ENCODE measurements at places on chromosomes 2 and 18.

DNA sequence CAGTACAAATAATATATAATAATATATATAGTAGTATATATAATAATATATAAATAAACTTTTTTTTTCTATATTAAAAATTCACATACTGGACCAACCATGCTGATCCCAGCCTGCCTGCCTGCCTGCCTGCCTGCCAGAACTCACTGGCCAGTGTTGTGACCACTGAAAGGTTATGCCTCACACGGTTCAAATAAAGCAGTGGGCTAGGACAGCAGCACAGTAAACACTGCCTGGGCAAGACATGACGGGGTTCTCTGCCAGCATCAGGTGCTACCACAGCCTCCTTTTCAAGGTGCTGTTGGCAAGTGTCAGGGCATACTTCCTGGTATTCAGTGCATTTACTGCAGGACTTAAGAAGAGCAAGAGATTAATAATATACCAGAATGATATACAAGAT lies 67.6 kb downstream of the TRAPPC8 start:
- DNase-seq: no peak

DNA sequence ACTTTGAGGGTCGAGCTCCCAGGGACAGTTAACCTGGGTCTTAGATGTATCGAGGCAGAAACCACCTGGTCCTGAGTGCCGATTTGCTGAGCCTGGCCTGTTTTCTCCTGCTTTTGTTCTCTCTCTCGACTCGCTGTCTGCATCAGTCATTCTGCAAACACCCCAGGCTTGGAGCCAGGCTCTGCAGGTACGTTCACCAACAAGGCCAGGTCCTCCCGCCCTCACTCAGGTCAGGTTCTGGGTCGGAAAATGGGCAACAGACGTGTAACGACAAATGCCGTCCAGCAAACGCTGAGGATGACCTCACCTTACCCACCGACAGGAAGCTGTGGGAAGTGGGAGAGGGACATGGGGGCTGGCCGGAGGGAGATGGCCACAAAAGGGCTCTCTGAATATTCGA lies 57.7 kb upstream of the PXDN start:
- no peak for DNase-seq

GRCh38 chr2:2057125-2057721 lies 273.9 kb downstream of the MYT1L start:
- peak; percentile 80 for DNase-seq

DNA sequence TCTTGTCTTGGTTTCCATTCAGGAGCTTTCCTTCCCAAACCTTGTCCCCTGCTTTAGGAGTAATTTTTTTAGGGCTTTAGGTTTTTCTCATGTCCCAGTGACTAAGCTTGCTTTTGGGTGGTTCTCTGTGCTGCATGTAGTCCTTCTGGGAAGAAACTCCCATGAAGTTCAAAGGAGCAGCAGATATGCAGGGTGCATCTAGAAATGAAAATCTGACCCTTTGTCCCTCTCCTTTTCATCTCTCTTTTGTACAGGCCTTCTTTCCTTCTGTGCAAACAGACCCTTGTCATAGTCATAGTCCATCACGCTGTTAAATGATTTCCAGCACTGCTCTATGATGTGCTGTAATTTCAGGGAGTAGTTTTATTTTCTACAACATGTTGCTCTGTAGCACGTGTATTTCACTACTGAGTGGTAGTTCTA lies 20.4 kb downstream of the FMNL2 start:
- no peak for DNase-seq

- DNase-seq: no peak
Measured at GRCh38 chr2:213129311-213129710, 22.1 kb downstream of the IKZF2 start.

- DNase-seq: no peak
Measured at GRCh38 chr2:111537078-111537655, 346.8 kb downstream of the ANAPC1 start.

DNA sequence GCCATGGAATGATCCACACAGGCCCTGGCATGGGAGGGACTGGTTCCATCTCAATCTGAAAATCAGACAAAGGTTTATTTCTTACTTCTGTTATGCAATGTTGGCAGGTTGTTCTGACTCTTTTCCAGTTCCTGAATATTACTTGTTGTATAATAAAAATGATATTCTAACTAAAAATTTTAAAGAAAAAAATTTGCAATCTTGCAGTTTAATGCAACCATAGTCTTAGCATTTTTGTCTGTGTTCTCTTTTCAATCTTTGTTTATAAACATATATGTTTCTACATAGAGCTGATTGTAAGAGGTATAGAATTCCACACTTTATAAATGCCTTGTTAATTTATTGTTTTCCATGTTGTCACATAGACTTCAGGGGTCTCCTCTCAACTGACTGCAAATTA lies 143.4 kb downstream of the RPIA start:
- DNase-seq: no peak

DNA sequence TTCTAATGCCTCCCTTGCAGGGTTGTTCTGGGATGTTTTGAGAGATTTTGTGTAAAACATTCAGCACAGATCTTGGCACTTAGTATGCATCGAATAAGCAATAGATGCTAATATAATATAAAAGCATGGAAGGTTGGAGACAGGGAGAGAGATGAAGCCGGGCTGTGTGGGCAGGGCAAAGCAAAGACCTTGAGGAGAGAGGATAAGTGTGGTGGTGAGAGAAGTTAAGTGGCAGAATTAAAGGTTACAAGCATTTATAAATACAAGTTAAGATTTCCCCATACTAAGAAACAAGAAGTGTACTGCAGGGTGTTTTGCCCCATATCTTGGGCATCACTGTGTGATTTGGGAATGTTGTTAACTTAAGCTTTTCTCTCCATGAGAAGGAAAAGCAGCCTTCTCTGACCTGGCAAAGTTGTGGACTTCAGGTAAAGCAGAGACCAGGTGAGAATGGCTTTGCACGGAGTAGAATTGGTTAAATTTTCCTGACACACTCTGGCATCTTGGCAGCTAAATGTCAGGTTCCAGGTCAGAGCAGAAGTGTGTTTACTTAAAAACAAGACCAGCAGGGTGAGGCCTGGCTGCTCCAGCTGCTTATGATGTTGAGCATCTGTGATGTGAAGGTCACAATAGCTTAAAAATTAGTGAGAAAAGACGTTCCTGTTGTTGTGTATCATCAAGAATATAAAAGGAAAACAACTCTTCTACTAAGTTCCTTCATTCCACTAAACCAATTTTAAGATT lies 288.5 kb upstream of the HNMT start:
- DNase-seq: no peak

DNA sequence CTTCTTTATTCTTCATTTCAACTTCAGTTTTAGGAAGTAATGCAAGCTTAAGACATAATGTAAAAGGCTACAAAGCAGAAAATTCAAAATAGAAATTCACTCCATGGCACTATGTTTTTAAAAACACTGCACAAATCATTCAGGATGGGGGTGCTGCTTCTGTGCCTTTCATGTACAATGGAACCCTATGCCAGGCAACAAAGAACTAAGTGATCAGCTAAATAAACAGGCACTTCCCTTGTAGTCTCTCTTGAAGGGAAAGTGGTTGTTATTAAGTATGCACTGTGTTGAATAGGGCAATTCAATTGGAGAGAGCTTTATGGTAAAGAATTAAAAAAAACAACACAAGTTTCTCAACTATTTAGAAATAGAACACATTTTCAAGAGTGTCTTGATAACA lies 10.9 kb upstream of the ERBB4 start:
- DNase-seq: no peak

- DNase-seq: no peak
Measured at GRCh38 chr2:198973181-198973580, 484.6 kb downstream of the SATB2 start.

- DNase-seq: no peak
Measured at GRCh38 chr2:191209340-191209739, 35.9 kb upstream of the MYO1B start.

Data from HT1080 (cell line).